ENCODE measurements at places on chromosomes 7 and 10. TPM values are rescaled to one million over a fixed set of nuclear protein-coding genes. Genes with fewer than 3 reads are reported as not detected.

DNA sequence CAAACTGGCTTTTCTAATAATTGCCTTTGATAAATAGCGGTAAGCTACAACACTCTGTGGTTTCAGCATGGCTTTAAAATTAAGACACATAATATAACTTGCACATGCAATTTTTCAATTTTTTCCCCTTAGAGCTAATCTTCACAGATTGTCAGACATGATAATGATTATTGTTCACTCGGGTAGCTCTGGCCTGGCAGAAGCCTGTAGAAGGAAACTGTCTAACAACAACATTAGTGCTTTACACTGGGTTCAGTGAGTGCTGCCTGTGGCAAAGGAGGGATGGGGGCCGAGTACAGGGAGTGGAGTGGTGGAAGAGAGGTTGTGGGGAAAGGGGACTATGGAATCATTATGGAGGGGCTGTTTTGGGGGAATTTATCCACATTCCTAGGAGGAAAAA lies 67.2 kb upstream of the AUTS2 start:
- no peak for DNase-seq

- no peak for DNase-seq
Observed at GRCh38 chr7:133851411-133851810, 275.7 kb upstream of the LRGUK start.

WNT16 gene
- not detected for total RNA-seq

DNA sequence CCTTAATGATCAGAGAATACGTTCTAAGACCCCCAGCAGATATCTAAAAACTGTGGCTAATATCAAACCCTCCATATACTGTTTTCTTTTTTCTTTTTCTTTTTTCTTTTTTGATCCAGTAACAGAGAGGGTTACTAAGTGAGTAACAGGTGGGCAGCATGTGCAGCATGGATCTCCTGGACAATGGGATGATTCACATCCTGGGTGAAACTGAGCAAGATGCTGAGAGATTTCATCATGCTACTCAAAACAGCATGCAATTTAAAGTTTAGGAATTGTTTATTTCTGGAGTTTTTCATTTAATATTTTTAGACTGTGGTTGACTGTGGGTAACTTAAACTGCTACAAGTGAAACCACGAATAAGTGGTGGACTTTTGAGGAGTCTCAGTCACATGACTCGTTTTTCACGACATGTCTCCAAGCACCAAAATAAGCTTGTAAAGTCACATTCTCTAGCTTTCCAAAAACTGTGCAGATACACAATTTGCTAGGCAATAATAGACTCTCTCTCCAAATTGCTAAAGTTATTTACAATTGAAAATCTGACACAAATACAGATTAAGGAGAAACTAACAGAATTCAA lies 716.2 kb downstream of the NXPH1 start:
- peak; percentile 50 for DNase-seq

DNA sequence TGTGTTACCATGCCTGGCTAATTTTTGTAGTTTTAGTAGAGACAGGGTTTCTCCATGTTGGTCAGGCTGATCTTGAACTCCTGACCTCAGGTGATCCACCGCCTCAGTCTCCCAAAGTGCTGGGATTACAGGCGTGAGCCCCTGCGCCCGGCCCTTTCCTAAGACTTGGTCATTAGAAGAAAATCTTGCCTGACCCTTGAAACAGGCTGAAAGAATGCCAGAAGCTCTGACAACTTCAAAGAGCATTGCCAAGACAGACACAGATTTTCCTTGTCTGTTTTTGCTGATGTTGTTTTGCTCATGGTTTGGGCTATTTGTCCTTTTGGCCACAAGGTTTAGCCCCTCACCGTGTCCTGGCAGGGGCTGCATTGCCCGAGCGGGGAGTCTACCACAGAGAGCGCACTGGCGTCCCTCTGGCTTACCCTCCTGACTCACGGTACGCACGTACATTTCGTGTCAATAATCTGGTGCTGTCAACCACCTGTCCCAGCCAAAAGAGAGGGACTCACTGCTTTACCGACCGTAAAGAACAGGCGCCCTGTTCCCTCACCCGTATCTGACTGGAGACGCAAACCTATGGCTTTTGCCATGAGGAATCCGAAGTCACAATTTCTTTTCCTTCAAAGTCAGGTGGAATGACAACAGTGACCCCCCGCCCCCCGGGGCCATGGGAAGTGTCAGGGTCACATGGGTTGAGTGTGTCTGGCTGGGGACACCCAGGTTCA lies 10.1 kb upstream of the INPP5A start:
- DNase-seq = no peak

PNLIPRP3 gene
- total RNA-seq = 0.13 TPM

- no peak for DNase-seq
Observed at GRCh38 chr7:30596014-30596641, 1.4 kb downstream of the GARS1 start.

- DNase-seq = peak; percentile 39
Observed at GRCh38 chr10:64468219-64468618, 947.0 kb downstream of the REEP3 start.

AMPH gene
- total RNA-seq = 1.3 TPM

CCM2 gene
- 48.6 TPM for total RNA-seq

All from HT1080 (cell line).